ENCODE measurements at places on chromosomes 5 and 9. TPM values are rescaled to one million over a fixed set of nuclear protein-coding genes. Genes with fewer than 3 reads are reported as not detected.

Gene FOXD4L4
- 0.43 TPM for polyA plus RNA-seq

Gene PPP3R2
- polyA plus RNA-seq = 0.55 TPM

Gene TMC1
- polyA plus RNA-seq = 2.0 TPM

Gene LECT2
- polyA plus RNA-seq = 1.7 TPM

Gene TGFBI
- 92.6 TPM for polyA plus RNA-seq

Gene RIGI
- polyA plus RNA-seq = 4.7 TPM

GRCh38 chr5:66597183-66597757, 1.1 kb downstream of the MAST4 start:
- DNase-seq = no peak

GRCh38 chr5:67878933-67879332, 336.6 kb upstream of the PIK3R1 start:
- no peak for DNase-seq

GRCh38 chr9:93303258-93303771, 119.4 kb downstream of the WNK2 start:
- no peak for DNase-seq

- no peak for DNase-seq
Observed at GRCh38 chr5:143207563-143208364, 195.7 kb downstream of the NR3C1 start.

- DNase-seq = no peak
Observed at GRCh38 chr5:104186100-104186499, 623.5 kb upstream of the NUDT12 start.

- DNase-seq = no peak
Observed at GRCh38 chr5:93990504-93991070, 249.2 kb upstream of the POU5F2 start.

GRCh38 chr5:158770506-158770905, 329.2 kb downstream of the EBF1 start:
- DNase-seq = no peak

DNA sequence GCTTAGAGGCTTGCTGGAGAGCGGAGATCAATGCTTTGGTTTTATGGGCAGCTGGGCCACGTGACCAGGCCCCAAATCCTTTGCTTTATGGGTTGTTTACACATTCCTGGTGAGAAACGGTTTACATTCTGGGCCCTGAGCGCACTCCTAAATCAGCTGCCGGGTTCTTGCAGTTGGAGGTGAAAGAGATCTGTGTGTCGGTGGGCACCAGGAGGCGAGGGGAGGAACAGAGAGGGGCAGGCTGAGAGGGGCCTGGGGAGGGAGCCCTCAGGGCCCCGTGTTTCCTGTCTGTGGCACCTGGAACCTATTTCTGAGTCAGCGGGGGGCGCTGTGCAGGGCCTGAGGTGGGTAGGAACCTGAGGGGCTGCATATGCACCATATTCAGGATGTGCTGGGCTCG, 63.5 kb upstream of the HAND1 start:
- DNase-seq = no peak

- no peak for DNase-seq
Observed at GRCh38 chr5:136209346-136209910, 16.5 kb upstream of the SMIM32 start.

DNA sequence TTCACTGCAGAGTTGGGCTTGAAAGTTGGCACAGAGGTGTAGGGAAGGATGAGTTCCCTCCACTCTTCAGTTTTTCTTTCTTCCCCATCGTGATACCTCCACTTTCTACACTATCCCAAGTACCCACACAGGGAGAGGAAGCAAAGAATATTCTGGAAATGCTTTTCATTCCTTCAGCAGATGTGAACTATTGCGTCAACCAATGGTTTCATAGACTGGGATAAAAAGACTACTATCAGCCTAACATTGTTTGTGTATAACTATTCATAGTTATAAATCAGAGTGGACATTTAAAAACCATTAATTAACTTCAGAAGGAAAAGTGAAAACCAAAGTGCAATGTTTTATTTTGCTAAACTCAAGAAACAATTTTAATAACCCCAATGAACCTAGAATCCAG, 63.6 kb upstream of the MAMDC2 start:
- no peak for DNase-seq

- no peak for DNase-seq
Observed at GRCh38 chr5:79886456-79886855, 104.6 kb downstream of the MTX3 start.

DNA sequence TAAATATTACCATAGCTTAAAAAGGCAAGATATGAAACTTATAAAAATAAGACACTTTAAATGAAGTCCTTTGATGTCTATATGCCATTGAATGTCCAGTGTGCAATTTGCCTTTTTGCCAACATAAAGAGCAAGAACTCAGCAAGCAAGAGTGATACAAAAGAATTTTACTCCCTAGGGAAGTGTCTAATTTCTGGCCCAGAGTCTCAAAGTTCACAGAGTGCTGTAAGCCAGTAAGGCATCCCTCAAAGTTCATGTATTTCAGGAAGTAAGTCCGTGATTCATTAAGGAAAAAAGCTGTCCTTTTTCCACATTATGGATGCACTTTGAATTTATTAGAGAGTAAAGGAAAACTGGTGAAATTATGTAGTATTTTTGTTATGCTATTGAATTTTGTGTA, 185.2 kb downstream of the CCDC171 start:
- DNase-seq = no peak

GRCh38 chr5:168481330-168481788, 4.9 kb upstream of the RARS1 start:
- DNase-seq = no peak

DNA sequence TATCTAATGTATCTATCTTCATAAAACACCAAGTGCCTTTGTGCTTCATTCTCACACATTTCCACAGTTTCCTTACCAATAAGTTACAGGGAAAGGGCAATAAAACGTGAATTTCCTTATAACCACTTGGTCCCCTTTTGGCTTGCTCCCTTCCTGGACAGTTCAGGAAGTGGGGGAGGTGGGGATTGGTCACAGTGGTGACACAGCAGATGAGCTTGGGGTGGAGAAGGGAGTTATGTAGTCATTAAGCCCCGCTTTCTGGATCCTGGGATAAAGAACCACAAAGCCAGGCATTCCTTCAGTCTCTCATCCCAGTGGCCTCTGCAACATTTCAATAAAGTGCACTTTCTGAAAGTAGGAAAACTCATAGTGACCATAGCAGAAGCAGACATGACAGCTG, 47.1 kb upstream of the FYB1 start:
- DNase-seq = no peak
